DMS153 (cell line): ENCODE measurements at places on chromosomes 16 and 17.
A peak's percentile ranks its signal among the peaks of the same experiment; 100 is the strongest.

- no peak for DNase-seq
Observed at GRCh38 chr16:87919681-87919994, 16.7 kb downstream of the CA5A start.

GRCh38 chr17:77489239-77489892 is 348.6 kb downstream of the SEC14L1 start:
- DNase-seq: no peak

GRCh38 chr17:35588196-35588920 is 1.2 kb downstream of the AP2B1 start:
- no peak for DNase-seq

- DNase-seq: peak; percentile 95
Observed at GRCh38 chr16:72560617-72561016, 388.7 kb upstream of the PMFBP1 start.

- DNase-seq: no peak
Observed at GRCh38 chr17:82872591-82873520, 33.0 kb upstream of the ZNF750 start.

DNA sequence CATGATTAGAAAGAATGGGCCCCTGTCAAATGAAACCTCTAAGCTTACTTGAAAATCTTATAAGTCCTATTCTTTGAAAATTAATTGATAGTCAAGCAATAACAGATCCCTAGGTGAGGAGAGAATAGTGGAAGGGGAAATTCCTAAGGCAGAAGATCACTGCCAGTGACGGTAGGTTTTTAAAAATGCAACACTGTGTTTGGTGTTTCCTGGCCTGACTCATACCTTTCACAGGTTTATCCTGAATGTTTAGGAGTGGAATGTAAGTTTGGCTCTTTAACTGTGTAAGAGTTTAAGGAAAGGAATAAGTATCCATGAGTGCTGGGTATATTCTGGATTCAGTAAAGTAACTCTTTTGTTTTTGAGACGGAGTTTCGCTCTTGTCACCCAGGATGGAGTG is 23.8 kb downstream of the HAPSTR1 start:
- no peak for DNase-seq

DNA sequence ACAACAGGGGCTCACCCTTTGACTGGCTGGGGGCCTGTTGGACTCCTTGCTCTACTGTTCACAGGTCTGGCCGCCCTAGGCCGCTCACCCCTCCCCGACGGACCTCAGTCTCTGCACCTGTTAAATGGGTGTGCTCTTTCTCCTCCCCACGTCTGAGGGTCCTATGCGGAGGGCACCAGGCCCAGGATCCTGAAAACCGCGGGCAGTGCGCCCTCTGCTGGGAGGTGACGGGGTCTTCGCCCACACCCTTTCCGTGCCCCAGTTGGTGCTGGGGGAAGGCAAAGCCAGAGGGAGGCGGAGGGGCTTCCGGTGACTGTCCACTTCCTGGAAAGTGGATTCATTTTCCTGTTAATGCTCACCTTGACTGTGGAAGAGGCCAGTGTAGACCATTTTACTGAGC is 1010.9 kb downstream of the KCNJ18 start:
- DNase-seq: no peak

DNA sequence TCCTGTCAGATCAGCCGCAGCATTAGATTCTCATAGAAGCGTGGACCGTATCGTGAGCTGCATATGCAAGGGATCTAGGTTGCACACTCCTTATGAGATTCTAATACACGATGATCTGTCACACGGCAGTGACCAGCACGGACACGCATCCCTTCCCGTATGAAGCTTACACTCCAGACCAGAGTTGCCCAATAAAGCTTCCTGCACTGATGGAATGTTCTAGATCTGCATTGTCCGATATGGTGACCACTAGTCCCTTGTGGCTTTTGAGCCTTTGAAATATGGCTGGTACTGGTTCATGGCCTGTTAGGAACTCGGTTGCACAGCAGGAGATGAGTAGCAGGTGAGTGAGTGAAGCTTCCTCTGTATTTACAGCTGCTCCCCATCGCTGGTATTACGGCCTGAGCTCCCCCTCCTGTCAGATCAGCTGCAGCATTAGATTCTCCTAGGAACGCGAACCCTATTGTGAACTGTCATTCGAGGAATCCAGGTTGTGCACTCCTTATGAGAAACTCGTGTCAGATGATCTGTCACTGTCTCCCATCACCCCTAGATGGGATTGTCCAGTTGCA is 49.8 kb upstream of the ZCCHC14 start:
- DNase-seq: no peak

- DNase-seq: no peak
Observed at GRCh38 chr17:70215656-70216055, 46.3 kb downstream of the KCNJ2 start.

DNA sequence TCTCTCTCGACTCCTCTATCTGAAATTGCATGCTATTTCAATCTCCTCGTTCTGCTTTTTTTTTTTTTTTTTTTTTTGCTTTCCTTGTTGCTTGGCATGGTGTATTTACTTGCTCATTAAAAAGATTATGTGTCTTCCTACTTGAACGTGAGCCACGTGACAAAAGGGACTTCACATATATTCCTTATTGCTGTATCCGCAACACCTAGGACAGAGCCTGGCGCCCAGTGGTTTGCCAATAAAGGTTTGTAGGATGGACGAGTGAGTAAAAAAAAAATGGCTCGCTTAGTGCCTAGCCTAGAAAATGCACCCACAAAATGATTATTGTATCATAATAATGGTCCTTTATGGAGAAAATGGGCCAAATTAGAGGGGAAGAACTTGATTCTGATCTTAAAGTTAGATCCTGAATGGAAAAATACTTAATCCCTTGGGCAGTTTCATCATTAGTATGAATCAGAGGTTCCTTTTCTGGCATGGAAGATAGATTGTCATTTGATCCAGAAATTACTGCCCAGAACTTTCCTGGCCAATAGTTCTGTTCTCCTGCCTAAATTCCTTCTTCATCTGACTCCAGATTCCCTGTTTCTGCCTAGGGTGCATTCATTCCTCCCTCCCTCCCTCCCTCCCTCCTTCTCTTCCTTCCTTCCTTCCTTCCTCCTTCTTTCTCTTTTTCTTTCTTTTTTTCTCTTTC is 13.6 kb upstream of the TMEM220 start:
- DNase-seq: no peak

GRCh38 chr17:29102046-29102445 is 59.1 kb downstream of the PIPOX start:
- DNase-seq: no peak

GRCh38 chr16:65142276-65142675 is 20.4 kb upstream of the CDH11 start:
- DNase-seq: no peak

DNA sequence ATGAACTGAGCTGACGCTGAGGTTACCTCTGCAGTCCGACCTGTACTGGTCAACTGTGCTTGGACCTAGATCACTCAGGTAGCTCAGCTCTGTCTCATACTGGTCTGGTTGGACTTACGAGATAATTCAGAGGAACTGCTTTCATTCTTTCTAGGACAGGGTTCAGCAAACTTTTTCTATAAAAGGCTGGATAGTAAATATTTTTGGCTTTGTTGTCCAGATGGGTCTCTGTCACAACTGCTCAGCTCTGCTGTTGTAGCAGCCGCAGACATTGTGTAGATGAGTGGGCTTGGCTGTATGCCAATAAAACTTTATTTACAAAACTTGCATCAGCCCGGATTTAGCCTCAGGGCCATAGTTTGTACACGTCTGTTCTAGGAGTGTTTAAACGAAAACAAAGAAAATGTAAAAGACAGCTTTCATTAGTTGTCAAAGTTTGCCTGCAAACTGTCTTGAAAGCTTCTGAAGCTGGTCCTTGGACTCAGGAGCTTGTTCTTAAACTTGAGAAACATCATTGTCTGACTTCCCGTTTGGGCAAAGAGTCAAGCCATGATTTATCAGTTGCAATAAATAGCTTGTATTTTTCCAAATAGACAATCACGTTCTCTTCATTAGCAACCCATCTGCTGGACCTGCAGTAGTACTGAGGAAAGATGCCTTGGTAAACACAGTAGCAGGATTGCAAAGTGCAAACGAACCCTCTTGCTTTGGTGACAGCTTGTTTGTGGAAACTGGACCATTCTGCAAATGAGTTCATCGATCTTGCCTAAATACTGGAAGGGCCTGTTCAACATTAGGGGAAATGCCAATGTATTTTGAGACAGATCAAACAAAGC is 253.4 kb downstream of the SNX29 start:
- peak; percentile 89 for DNase-seq

DNA sequence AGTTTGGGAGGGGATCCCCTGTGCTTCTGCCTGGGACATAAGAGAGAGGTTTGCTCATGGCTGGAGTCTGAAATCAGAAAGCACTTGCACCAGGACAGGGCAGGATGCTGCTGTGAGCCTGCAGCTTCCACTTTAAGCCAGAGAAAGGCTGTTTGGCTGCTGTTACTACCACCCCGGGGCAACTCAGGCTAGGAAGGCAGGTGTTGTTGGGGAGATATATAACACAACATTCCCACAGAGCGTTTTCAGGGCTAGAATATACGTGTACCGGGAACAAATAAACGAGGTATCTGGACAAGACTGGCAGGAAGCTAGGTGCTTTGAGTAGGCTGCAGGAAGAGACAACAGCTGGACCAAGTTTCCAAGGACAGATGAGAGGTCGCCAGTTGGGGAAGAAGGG is 313.3 kb upstream of the CCL2 start:
- no peak for DNase-seq

GRCh38 chr16:67608364-67608763 is 36.6 kb upstream of the CARMIL2 start:
- no peak for DNase-seq

DNA sequence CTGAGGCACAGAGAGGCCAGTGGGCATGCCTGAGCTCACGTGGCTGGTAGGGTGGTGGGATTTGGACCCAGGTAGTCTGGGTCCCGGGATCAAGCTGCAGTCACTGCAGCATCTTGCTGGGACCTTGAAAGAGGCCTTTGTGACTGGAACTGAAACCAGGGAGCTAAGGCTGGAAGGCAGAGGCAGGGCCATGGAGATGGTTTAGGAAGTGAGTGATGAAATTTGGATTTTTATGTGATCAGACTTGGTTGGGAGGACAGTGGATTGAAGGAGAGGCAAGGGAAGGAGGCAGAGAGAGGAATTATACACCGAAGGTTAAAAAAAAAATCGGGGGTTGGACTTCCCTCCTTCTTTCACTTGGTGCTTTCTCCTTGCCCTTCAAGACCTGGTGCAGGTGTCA is 255.4 kb upstream of the CACNG5 start:
- DNase-seq: no peak

DNA sequence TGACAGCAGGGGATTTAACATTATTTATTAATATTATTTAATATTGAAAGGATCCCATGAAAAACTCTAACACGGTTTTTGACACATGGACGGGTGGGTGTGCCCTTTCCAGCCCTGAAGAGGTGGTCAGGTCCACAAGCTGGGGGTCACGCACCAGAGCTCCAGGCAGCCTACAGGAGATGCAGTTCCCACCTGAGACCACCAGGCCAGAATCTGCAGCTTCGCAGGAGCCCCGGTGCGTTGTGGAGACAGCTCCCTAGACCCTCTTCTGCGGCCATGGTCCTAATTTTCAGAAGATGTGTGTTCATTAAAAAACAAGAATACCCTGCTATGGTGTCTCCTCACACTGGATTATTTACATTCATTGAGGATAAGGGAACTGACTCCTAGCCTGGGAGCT is 331.1 kb downstream of the C16orf95 start:
- no peak for DNase-seq

DNA sequence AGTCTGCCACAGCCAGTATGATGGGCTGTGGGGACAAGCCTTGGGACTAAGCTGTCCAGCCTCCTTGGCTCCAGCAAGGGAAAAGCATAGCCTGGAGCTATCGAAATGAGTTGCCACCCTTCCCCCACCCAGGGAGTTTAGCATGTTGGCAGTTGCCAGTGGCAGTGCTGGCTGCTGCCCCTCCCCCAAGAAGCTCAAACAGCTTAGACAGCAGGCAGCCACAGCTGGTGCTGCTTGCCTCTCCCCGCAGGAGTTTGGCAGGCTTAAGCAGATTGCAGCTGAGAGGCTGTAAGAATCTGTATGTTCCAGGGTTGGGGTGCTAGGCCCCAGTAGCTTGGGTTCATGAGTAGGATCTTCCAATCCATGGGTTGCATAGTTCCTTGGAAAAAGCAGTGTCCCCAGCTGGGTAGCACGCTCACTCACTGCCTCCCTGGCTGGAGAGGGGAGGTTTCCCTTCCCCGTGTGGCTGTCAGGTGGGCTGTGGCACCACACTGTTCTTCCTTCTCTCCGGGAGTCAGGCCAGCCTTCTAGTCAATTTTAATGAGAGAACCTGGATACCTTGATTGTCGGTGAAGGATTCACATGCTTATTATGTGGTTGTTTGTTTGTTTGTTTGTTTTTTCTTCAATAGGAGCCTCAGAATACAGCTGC is 506.1 kb downstream of the CDH11 start:
- no peak for DNase-seq

DNA sequence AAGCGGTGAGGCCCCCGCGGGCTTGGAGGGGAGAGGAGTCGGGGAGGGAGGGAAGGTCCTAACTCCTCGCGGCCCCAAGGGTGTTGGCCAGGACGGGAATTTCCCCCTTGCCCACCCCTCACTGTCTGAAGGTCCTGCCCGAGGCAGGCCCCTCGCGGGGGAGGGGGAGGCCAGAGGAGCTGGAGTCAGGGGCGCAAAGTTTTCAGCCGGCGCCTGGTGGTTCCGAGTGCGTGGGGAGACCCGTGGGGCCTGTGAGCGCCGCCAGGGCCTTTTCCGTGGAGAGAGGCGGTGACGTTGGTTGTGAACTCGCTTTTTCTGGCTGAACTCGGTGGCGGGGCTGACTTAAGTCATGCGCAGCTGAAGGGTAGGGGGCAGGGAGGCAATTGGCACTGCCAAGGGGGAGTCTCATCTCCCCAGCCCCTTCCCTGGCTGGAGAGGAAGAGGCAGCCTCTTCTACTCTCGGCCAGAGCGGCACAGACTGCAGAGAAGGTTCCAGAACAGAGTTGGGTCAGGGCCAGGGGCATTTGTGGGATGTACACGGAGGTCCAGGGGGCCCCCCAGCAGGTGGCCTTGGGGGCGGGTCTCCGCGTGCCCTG is 1.5 kb downstream of the CACNA1H start:
- no peak for DNase-seq

DNA sequence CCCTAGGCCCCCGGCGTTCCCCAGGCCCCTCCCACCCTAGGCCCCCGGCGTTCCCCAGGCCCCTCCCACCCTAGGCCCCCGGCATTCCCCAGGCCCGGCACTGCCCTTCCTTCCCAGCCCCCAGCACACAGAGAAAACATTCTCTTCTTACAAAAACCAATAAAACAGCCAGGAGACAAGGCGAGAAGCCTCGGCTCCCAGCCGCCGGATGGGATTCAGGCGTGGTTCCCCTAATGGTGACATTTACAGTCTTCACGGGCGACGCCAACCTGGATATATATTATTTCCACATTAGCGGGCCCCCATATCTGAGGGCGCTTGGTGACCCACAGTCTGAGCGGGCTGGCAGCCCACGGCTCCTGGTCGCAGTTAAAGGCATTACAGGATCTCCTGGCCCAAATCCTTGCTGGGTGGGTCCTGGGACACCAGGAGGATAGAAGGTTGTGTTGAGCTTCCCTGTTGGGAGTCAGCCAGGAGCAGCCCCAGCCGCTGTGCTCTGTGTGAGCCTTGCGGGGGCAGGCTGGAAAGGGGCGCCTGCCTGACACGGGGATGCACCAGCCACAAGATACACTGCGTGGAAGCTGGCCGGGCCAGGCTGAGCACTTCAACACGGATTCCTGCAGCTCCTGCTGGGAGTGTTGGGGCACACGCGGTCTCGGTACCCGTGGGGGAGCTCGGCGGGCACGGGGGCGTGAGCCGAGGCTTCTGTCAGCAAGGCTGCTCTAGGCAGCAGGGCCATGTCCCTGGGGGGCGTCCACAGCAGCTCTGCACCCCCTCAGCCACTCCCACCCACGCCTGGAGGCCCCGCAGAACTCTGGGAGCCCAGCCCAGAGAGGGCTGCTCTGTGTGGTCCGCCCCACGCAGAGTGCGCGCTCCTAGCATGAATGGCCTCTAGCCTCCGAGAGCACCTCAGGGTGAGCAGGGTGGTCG is 83.7 kb downstream of the LMF1 start:
- DNase-seq: no peak
